CD4-positive, alpha-beta T cell treated with Interleukin-4 for 1 hour (primary cell): ENCODE measurements at places on chromosomes 5 and 9.
A peak's percentile ranks its signal among the peaks of the same experiment; 100 is the strongest.

DNA sequence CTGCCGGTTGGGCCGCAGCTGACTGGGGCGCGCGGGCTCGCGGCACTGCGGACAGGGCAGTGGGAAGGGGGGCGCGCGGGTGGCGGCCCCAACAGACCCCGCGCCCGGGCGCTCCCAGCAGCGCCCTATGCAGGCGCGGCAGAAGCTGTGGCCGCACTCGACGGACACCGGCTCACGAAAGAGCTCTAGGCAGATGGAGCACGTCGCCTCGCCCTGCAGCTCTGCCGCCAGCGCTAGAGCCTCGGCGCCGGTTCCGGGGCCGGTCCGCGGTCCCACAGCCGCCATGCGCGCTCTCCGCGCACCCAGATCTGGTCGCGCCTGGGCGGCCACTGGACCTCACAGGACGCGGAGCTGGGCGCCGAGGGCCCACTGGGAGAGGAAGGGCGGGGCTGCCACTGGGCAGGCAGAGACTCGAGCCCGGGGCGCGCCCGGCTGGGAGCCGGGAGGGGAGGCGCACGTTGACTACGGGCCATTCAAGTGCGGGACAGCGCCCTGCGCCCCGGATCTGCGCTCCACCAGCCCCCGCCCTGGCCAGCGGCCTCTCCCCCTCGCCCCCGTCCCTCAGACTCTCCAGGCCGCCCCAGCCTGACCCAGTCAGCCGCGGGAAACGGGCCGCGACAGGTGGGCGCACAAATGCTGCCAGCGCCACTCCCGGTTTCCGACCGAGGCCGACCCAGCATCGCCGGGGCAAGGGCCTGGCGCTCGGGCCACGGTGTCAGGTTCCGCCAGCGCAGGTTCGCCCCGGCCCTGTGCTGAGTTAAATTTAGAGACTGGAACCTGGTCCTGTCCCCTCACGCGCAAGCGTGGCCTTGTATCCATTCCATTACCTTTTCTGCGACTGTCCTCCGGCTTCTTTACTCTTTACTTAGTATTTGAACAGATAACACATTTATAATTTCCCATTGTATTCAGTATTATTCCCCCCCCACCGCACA, at the start of gene TRIM7:
TSS of gene TRIM7 (minus strand) at position 371 of the 935 bp plus-strand sequence. CDS start at position 285, 86 bp downstream.
- DNase-seq: peak; percentile 14

DNA sequence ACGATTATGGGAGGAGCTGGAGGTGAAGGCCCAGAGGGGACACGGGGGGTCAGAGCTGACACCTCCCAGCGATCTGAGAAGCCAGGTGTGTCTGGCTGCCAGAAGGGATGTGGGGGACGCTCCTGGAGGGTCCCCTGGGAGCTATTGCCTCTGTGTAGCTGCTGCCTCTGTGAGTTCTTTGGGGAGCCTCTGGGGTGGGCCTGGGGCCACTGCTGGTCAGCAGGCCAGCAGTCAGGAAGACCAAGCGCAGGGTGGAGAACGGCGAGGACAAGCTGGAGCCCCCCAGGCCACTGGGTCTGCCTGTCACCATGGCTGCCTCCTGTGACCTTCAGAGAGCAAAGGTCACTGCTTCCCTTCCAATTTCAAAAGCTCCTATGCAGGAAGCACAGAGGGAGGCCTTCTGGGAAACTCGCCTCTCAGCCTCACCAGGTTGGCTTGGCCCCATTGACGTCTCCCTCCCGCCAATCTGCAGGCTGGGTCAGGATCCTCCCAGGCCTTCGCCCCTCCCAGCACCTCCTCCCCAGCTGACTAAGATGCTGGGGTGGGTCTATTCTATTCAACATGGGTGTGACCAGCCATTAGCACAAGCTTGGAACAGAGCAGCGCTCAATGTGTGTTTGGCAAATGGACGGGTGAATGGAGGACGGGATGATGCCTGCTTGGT, 126.4 kb downstream of the GAPVD1 start:
- DNase-seq: no peak

DNA sequence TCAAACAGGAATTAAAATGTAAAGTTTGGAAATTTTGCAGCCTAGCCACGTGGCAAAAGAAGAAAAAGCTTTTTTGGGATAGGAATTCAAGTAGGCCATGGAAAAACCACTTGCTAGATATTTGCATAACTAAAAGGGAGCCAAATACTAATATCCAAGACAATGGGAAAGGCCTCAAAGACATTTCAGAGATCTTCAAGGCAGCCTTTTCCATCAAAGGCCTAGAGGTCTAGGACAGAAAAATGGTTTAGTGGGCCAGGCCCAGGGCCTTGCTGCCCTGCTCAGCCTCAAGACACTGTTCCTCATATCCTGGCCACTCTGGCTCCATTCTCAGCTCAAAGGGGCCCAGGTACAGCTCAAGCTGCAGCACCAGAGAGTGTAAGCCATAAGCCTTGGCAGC, 265.9 kb upstream of the RPS23 start:
- no peak for DNase-seq

GRCh38 chr5:108003178-108003577, 332.4 kb upstream of the EFNA5 start:
- DNase-seq: no peak

DNA sequence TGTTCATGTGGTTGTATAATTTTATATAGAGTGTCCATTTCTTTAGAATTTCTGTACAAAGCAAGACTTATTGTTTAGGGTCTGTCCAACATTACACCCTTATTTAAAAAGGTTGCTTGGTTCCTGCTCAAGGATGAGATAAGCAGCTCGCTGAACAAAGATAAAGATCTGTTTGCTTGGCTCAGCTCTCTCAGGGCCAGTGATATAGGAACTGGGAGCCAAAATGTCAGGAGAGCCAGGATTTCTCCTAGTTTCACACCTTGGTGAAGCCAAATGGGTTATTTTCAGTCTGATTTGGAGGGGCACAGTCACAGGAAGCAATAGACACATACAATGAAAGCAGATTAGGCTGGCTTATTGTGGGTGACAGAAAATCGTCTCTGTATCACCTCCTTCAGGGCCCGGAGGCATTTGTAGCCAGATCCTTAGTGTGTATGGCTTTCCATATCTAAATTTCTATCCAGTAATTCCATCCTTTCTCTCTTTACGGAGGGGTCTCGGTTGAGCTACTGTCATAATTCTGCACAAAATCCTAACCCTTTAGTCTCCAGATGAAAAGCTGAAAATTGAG, 396.4 kb downstream of the TMEM232 start:
- DNase-seq: no peak

GRCh38 chr9:87859137-87859536, 23.5 kb upstream of the SPATA31E1 start:
- DNase-seq: no peak

DNA sequence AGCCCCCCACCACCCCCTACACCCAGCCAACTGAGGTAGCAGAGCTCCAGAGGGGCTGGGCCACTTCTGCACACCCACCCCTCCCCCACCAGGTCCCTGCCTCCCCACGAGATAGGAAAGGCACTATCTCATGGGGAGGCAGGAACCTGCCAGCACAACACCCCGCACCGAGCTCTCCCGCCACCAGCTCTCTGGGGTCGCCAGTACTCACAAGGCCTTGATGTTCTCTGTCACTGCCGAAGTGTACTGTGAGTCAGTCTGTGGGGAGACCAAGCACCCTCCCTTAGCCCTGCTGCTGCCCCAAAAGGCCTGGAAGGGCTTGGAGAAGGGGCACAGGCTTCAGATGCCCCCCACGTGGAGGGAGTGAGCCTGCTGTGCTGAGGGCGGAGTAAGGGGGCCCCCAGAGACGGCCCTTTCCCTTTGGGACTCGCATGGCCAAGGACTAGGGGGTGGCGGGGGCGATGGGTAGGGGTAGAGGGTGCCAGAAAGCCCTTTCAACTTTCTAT, 5.9 kb downstream of the MGAT4B start:
- DNase-seq: no peak
